ENCODE measurements at places on chromosomes 5 and 9. TPM values are rescaled to one million over a fixed set of nuclear protein-coding genes. Genes with fewer than 3 reads are reported as not detected.

The GFI1B gene
- total RNA-seq, result 0.26 TPM

The GALT gene
- total RNA-seq, result 25.4 TPM

The SURF2 gene
- 7.0 TPM for total RNA-seq

The SPATA31E1 gene
- total RNA-seq, result not detected

The PRUNE2 gene
- total RNA-seq, result 83.9 TPM

The TICAM2 gene
- total RNA-seq, result 11.9 TPM

The FGD3 gene
- 7.4 TPM for total RNA-seq
